ENCODE measurements at places on chromosomes 1 and 21. TPM values are rescaled to one million over a fixed set of nuclear protein-coding genes. Genes with fewer than 3 reads are reported as not detected.

DNA sequence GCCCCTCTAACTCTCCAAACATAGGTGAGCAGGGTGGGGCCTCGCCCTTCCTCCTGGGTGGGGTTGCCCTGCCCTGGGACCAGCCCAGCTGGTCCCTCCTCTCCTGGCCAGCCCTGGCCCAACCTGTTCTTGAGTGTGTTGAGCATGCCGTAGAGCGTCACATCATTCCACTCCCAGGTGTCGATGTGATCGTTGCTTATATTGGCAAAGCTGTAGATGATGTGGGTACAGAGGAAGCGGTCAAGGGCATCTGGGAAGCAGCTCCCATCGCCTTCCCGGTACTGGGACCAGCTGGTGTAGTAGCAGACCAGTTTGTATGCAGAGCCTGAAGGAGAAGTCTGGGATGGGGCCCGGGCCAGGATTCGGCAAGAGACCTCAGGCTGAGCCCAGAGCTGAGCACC is 1.4 kb downstream of the CHI3L1 start:
- H3K27ac ChIP-seq, result no peak overlapping the region
- H3K4me3 ChIP-seq, result no peak overlapping the region
- no peak for DNase-seq
- no peaks in the 10 kb centered on the region for H3K36me3 ChIP-seq
- peaks cover under 1% of the 10 kb centered on the region for H3K27me3 ChIP-seq

GRCh38 chr1:29235955-29236711 is at the start of gene PTPRU:
Gene PTPRU, plus strand, starts transcription at chr1:29236522. Its CDS starts 123 bp downstream, at chr1:29236645.
- H3K27ac ChIP-seq, result peak within 1 kb of the TSS; percentile 75
- no peaks in the 10 kb centered on the region for H3K36me3 ChIP-seq
- H3K4me1 ChIP-seq, result peaks cover 27% of the 10 kb centered on the region

- no peak overlapping the region for H3K27ac ChIP-seq
- H3K36me3 ChIP-seq, result no peaks in the 10 kb centered on the region
- DNase-seq, result no peak
- H3K27me3 ChIP-seq, result no peaks in the 10 kb centered on the region
- no peaks in the 10 kb centered on the region for H3K4me1 ChIP-seq
These were observed 269.5 kb upstream of the NCAM2 start for GRCh38 chr21:20728691-20729090.

- H3K36me3 ChIP-seq, result no peaks in the 10 kb centered on the region
- no peak overlapping the region for H3K27ac ChIP-seq
- no peaks in the 10 kb centered on the region for H3K27me3 ChIP-seq
- no peak overlapping the region for H3K4me3 ChIP-seq
- no peak for DNase-seq
These were observed 5.3 kb downstream of the LUZP1 start for GRCh38 chr1:23163395-23163794.

DNA sequence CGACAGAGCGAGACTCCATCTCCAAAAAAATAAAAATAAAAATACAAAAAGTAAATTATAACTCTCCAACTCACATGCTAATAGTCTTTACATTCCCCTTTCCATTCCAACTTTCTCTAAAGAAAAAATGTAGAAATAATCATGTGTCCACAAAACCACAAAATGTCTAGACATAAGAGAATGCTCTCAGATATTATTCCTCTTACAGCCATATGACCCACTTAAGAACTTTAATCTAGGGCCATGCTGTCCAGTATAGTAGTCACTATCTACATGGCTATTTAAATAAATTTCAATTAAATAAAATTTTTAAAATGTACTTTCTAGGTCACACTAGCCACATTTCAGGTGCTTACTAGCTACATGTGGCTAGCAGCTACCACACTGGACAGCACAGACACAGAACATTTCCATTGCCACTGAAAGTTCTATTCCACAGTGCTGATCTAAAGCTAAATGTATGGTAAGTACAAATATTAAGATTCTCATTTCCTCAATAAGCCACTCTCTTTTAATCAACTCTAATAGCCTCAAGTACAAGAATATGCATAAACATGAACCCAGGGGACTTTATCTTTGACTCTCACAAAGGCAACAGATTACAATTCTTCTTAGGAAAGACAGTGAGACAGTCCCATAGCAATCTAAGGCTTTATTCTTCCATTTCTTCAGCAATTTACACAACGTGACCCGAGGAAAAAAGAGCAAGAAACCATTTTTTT is 138.6 kb downstream of the RERE start:
- no peak overlapping the region for H3K27ac ChIP-seq
- H3K4me3 ChIP-seq, result no peak overlapping the region
- no peaks in the 10 kb centered on the region for H3K36me3 ChIP-seq
- no peak for DNase-seq
- peaks cover 47% of the 10 kb centered on the region for H3K4me1 ChIP-seq
- H3K27me3 ChIP-seq, result no peaks in the 10 kb centered on the region

- no peaks in the 10 kb centered on the region for H3K27me3 ChIP-seq
- H3K36me3 ChIP-seq, result no peaks in the 10 kb centered on the region
- H3K27ac ChIP-seq, result no peak overlapping the region
- H3K4me1 ChIP-seq, result no peaks in the 10 kb centered on the region
- no peak overlapping the region for H3K4me3 ChIP-seq
These were observed 344.2 kb downstream of the OLFM3 start for GRCh38 chr1:101652484-101652883.

- H3K27me3 ChIP-seq, result no peaks in the 10 kb centered on the region
- no peaks in the 10 kb centered on the region for H3K4me1 ChIP-seq
- no peak for DNase-seq
- no peak overlapping the region for H3K4me3 ChIP-seq
- no peaks in the 10 kb centered on the region for H3K36me3 ChIP-seq
- H3K27ac ChIP-seq, result no peak overlapping the region
These were observed 204.1 kb upstream of the PTGFR start for GRCh38 chr1:78286686-78287085.

- H3K27me3 ChIP-seq, result no peaks in the 10 kb centered on the region
- peak overlapping the region; percentile 70 for H3K4me3 ChIP-seq
- H3K36me3 ChIP-seq, result no peaks in the 10 kb centered on the region
- peaks cover 45% of the 10 kb centered on the region for H3K4me1 ChIP-seq
These were observed 8.3 kb upstream of the ID3 start for GRCh38 chr1:23567629-23567995.

GRCh38 chr1:182611326-182611725 is 7.1 kb upstream of the RGS16 start:
- H3K27me3 ChIP-seq, result no peaks in the 10 kb centered on the region
- peak overlapping the region; percentile 17 for H3K27ac ChIP-seq
- peaks cover 31% of the 10 kb centered on the region for H3K4me1 ChIP-seq
- H3K36me3 ChIP-seq, result no peaks in the 10 kb centered on the region
- no peak for DNase-seq

DNA sequence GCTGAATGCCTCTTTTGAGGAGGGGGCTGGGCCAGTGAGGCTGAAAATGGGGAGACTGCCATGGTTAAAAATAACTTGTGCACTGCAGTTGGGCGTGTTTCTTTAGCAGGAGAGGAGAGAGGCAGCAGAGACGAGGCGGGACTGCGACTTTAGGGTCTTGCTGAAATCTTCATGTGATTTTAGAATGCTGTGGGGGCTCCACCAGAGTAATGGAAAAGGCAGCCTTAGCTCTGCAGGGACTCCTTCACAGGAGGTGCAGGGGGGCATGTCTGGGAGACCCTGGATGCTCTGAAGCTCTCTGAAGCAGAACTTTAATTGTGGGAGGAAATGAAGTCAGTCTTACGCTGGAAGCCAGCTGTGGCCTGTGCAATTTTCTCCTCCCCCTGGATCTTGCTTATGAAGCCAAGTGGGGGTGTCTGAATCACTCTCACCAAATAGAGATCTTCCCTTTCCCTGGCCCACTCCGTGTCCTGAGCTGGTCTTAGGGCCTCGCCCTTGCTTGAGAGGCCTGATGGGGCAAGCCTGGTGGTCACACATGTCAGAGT is 60.8 kb downstream of the NDUFS5 start:
- H3K36me3 ChIP-seq, result no peaks in the 10 kb centered on the region
- H3K4me1 ChIP-seq, result peaks cover 38% of the 10 kb centered on the region
- H3K4me3 ChIP-seq, result no peak overlapping the region
- H3K27ac ChIP-seq, result peak overlapping the region; percentile 54
- H3K27me3 ChIP-seq, result peaks cover 8% of the 10 kb centered on the region

DNA sequence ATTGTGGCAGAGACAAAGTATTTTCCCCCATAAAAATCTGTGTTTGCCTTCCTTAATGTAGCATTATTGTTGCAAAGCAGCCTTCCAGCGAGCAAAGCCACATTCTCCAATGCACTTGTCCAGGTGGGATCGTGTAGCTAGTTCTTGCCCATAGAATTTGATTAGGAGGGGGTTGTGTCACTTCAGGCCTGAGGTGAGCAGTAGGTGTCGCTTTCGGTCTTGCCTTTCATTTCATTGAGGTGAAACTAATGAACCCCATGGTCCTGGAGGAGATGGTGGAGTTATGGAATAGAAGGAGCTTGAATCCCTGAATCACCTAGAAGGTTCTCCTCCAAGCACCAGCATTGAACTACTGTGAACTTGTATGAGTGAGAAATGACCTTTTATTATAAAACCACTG is 318.9 kb upstream of the PBX1 start:
- no peaks in the 10 kb centered on the region for H3K27me3 ChIP-seq
- no peak overlapping the region for H3K27ac ChIP-seq
- no peaks in the 10 kb centered on the region for H3K36me3 ChIP-seq
- H3K4me3 ChIP-seq, result no peak overlapping the region
- DNase-seq, result no peak

CCDC27 gene
- total RNA-seq, result 0.08 TPM

NES gene
- total RNA-seq, result 164 TPM

CRYAA gene
- not detected for total RNA-seq

ACTL8 gene
- not detected for total RNA-seq

DCST1 gene
- total RNA-seq, result not detected

STXBP3 gene
- 26.8 TPM for total RNA-seq

CDA gene
- 2.0 TPM for total RNA-seq

RWDD3 gene
- total RNA-seq, result 19.4 TPM

KANK4 gene
- 0.11 TPM for total RNA-seq

NR5A2 gene
- 1.3 TPM for total RNA-seq

SLC16A4 gene
- 3.3 TPM for total RNA-seq

CEP85 gene
- 71.2 TPM for total RNA-seq

All from left ventricle myocardium inferior (tissue), 1 donor.